ENCODE measurements at places on chromosomes 5 and 9.

GRCh38 chr5:8491254-8491653 lies 622.3 kb downstream of the MTRR start:
- DNase-seq: no peak

DNA sequence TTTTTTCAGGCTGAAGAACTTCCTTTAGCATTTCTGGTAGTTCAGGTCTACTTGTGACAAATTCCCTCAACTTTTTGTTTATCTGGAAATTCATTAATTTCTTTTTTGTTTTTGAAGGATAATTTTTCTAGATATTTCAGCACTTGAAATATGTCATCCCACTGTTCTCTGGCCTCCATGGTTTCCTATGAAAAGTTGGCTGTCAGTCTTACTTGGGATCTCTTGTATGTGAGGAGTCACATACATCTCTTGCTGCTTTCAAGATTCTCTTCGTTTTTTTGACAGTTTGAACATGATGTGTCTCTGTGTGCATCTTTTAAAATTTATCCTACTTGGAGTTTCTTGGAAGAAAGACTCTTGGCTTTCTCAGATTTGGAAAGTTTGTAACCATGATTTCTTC lies 79.5 kb downstream of the RIC1 start:
- no peak for DNase-seq

- DNase-seq: no peak
These were observed 42.0 kb upstream of the TIMD4 start for GRCh38 chr5:157004893-157005551.

GRCh38 chr5:126919566-126919965 lies 110.8 kb downstream of the MARCHF3 start:
- no peak for DNase-seq

- DNase-seq: no peak
These were observed 2042.6 kb upstream of the CDH6 start for GRCh38 chr5:29150840-29151239.

GRCh38 chr9:17225407-17225806 lies 90.6 kb downstream of the CNTLN start:
- DNase-seq: no peak

DNA sequence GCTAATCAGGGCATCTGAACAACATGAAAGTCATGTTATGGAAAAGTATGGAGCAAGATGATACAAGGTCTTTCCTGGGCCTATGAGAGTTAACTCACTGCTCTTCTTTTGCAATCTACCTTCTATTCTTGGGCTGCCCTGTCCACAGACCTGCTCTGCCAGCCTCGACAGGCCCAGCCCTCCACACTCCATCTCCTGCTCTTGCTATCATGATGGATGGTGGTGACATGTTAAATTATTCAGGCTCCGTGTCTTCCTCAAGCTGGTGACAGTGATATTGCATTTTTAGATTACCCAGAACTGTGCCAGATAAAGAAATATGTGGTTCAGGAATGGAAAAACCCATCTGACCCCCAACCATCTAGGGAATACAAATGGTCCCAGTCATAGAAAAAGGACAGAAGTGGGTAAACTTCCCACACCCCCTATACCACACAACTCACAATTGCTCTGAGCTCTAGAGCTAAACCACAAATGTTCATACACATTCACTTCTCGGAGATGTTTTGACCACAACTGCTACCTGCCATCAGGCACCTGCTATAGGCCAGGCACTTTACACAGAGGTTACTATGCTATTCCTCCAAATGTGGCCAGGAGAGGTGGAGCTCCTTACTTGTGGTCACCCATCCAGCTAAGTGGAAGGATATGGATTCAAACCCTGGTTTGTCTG lies 311.3 kb downstream of the ASTN2 start:
- DNase-seq: no peak

GRCh38 chr9:123860603-123861002 lies 69.3 kb downstream of the DENND1A start:
- DNase-seq: no peak

DNA sequence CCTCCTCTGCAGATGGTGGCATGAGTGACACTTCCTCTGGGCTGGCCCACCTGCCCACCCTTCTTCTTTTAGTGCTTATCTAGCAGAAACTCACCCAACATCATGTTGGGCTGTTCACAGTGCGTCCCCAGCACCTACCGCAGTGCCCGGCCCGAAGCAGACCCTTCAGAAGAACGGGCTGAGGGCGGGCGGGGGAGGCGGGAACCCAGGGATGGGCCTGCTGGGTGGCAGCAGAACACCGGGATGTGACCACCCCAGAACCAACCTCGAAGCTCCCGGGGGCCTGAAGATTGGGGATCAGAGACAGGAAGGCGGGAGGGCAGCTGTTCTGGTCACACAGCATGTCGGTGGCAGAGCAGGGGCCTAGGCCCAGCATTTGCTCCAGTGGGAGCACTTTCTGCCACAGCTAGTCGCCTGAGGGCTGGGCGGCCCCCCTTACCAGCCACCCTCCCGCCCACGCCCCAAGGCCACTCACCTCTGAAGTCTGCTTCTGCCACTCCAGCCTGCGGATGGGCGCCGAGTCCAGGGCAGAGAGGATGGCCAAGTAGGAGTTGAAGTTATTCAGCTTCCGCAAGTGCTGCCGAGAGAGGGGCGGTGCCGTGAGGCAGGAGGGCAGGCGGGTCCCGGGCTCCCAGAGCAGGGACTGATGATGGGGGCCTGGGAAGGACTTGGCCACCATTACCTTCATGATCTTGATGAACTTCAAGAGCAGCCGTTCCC lies 38.7 kb downstream of the PRRT1B start:
- no peak for DNase-seq

DNA sequence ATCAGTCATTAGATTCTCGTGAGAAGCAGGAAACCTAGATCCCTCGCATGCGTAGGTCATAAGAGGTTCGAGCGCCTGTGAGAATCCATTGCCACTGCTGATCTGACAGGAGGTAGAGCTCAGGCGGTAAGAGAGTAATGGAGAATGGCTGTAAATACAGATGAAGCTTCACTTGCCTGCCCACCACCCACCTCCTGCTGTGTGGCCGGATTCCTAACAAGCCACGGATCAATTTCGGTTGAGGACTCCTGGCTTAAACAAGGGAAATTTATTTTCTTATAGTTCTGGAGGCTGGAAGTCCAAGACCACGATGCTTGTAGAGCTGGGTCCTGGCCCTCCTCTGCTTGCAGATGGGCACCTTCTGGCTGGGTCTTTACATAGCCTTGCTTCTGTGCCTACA lies 200.4 kb downstream of the PCSK5 start:
- DNase-seq: no peak

GRCh38 chr5:9188956-9189355 lies 356.9 kb downstream of the SEMA5A start:
- DNase-seq: no peak

- DNase-seq: no peak
These were observed 6.7 kb downstream of the DAB2IP start for GRCh38 chr9:121658166-121658565.
